ENCODE measurements at places on chromosomes 11 and 22.

GRCh38 chr11:70725739-70726138 is 327.4 kb downstream of the CTTN start:
- DNase-seq, result no peak

- no peak for DNase-seq
Observed at GRCh38 chr22:22037229-22037628, 54.6 kb upstream of the TOP3B start.

- no peak for DNase-seq
Observed at GRCh38 chr22:45071618-45072017, 61.8 kb upstream of the PHF21B start.

GRCh38 chr11:10798330-10798928 is 10.3 kb downstream of the EIF4G2 start:
- no peak for DNase-seq

DNA sequence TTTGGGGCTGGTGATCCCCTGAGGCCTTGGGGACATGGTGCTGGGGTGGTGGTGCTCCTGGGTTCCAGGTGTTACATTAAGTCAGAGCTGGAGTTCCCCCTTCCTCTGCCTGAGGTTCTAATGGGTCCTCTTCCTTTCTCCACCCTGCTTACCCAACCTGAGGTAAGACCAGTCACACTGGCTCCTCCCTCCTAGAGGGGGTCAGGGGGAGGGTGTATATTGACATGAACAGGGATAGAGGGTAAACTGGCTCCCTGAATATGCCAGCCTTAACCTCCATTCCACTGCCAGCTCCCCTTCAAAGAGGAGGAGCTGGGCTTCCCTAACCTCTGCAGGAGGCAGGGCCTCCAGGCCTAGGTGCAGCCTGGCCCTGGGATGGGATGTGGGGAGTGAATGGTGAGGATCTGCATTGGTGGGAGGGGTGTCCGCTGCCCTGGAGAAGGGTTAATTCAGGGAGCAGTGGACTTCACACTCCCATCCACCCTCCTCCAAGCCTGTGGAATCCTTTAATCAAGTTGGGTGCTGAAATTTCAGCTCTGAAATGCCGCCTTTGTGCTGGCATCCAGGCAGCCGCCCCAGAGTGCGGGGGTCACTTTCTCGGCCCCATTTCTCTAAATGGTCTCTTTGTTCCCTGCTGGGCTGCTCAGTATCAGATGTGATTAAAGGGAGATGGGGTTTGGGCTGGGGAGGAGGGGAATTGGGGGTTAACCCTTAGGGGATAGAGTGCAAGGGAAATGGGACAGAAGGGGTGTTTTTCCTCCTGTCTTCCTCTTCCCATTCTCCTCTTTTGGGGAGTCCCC is 15.2 kb downstream of the POLR2F start:
- DNase-seq, result no peak

DNA sequence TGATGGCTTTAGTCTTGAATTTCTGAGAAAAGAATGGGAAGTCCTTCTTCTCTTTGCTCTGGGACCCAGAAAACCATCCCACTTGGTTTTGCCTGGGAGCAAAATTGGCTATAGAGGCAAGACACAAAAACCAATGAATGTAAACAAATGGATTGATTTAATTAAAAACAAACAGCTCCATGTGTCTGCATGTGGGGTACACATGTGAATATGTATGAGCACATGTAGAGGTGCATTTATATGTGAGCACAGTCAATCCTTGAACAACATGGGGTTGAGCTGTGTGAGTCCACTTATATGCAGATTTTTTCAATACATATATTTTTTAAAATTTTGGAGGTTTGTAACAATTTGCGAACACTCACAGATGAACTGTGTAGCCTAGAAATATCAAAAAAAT is 87.2 kb downstream of the CCDC81 start:
- no peak for DNase-seq

DNA sequence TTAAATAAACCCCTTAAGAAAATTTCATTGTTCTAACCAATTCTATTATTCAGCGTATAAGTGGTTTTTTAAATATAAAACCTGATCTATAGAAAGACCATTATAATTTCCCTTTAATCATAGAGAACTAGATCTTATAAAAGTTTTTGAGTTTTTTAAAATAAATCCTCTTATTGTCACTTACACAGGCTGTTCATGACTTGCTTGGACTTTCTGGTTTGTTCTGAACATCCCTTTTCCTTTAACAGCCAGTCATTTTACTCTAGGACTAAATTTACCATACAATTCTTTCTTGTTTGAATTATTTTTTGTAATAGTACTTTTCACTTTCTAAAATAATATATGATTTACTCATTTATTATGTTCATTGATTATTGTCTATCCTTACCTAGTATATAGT is 4.7 kb downstream of the NXPE2 start:
- no peak for DNase-seq

- no peak for DNase-seq
Observed at GRCh38 chr11:57294225-57295131, 30.3 kb downstream of the TNKS1BP1 start.

Measured in activated naive CD8-positive, alpha-beta T cell treated with anti-CD3 and anti-CD28 coated beads, Interleukin-2, amount 50 U/mL, for 16 hours (primary cell).